T-helper 22 cell (primary cell): ENCODE measurements at places on chromosomes 16 and 17.

- DNase-seq, result no peak
These were observed 149.3 kb upstream of the KCNJ18 start for GRCh38 chr17:21542991-21543390.

DNA sequence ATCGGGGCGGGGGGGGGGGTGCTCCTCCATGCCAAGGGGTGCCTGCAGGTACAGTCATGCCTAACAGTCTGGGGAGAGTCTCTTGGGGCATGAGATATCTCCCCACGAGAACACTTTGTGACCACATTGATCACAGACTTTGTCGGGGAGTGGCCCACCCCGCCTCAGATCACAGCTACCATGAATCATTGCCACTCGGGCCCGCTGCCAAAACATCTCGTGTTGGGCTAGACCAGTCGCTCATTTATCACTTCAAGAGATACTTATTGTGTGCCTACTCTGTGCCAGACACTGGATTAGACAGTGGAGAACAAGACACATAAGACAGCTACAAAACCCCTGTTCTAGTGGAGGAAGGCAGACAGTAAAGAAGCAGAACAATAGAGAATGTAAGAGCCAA, 72.6 kb downstream of the CLEC16A start:
- DNase-seq, result no peak

GRCh38 chr17:41663451-41664171, 25.1 kb upstream of the EIF1 start:
- no peak for DNase-seq

GRCh38 chr16:24778671-24779070, 49.2 kb downstream of the TNRC6A start:
- no peak for DNase-seq

- DNase-seq, result no peak
These were observed 18.8 kb downstream of the POLR3E start for GRCh38 chr16:22315979-22316378.

GRCh38 chr16:25788637-25789036, 96.9 kb downstream of the HS3ST4 start:
- DNase-seq, result no peak

- no peak for DNase-seq
These were observed 2.6 kb downstream of the ZACN start for GRCh38 chr17:76081295-76082210.

DNA sequence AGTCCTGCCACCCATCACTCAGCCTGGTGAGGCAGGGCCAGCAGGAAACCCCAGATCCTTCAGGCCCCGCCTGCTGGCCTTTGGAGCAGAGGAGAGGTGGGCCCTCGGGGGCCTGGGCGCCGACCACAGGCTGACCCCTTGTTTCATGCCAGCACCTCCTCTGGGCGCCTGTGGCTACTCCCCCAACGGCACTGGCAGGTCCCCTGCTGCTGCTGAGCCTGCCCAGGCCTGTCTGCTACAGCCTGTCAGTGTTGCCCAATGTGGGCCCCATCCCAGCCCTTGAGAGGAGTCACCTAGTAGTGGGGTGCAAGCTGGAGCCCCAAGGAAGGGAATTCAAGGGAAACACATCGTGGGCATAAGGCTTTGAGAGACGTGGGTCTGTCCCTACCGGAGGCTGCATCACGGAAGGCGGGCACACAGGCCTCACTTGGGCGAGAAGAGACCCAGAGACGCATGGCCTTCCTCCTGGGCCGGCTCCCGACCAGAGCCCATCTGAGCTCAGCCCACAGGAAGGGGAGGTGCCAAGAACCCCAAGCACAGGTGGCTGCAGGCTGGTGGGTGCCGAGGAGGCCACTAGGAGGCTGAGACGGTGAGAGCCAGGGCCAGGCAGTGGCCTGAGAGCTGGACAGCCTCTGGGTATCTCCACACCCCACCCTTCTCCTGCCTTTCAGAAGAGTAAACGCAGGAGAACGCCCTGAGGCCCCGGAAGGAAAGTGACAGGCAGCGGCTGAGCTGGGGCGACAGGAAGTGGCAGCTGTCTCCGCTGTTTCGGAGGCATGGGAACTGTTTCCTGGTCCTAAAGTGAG, 8.0 kb upstream of the FASN start:
- peak; percentile 30 for DNase-seq

- no peak for DNase-seq
These were observed 123.6 kb downstream of the OR1D5 start for GRCh38 chr17:2939714-2940351.

DNA sequence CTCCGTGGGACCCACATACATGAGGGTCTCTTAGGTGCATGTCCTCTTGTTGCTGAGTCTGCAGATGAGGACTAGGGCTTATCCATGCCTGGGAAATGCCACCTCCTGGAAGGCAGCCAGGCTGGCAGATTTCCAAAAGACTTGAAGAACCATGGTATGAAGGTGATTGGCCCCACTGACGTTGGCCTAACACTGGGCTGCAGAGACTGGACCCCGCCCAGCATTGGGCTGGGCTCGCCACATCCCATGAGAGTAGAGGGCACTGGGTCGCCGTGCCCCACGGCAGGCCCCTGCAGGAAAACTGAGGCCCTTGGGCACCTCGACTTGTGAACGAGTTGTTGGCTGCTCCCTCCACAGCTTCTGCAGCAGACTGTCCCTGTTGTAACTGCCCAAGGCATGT, 38.2 kb upstream of the IL21R start:
- DNase-seq, result no peak

DNA sequence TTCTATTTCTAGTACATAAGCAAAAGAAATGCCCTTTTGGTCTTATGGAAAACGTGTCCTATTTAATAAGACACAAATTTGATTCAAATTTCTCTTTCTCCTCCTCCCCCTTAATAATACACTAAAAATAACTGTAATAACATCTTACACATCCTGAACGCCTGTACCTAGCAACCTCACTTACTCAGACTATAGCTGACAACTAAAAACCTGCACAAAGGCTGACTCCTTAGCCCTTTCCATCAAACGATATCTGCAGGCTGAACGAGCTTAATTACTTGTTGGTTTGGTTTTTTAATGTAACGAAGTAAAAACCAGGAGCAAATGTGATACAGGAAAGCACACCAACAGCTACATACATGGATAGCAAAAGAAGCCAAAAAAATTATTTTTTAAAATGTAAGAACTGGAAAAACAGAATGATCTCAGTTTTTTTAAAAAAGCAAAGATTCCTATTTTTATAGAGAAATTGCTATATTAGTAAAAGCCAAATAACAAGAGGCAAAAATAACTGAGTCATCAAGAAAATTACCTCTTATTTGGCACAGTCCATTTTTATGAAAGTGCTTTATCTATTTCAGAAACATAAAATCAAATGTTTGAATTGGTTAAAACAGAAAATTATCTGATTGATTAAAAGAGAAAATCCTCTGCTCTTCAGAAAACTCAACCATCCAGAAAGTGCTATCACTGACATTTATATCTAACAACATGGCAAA, 23.5 kb downstream of the ADCY9 start:
- DNase-seq, result no peak

GRCh38 chr17:71846561-71847110, 274.2 kb upstream of the SOX9 start:
- no peak for DNase-seq

GRCh38 chr17:64331931-64332493, 58.6 kb downstream of the PECAM1 start:
- no peak for DNase-seq

- no peak for DNase-seq
These were observed 54.6 kb downstream of the ABCC12 start for GRCh38 chr16:48101069-48101674.

DNA sequence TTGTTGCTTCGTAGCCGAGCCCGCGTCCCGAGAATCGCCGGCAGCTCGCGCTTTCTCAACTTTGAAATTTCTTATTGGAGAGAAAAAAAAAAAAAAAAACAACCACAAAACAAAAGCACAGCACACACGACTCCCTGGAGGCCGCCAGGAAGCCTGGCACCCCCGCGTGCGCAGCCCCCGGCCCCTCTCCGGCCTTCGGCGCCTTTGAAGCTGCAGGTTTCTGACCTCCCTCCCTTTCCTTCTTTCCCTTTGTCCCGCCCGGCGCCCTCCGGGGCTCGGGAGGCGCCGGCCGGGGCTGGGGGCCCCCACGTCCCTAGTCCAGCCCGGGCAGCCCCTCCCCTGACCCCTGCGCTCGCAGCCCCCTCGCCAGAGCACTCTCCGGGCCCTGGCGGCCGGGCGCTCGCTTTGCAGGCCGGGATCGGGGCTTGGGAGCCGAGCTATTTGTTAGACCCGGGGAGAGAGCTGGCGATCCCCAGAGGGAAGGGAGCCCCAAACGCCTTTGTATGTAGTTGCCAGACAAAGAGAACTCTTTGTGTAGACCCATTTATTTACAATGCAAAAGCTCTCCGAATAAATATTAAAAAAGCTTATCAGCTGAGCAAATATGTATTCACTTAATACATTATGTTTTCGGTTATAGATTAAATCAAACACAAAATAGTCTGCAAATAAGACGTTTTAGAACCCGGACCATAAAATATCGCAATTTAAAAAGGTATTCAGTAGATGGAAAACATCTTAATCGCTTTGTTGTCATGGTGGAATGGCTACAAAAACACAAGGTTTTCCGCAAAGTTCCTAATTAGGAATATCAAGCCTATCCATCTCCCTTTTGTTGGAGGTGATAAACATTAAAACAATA, 2.3 kb downstream of the BAHCC1 start:
- no peak for DNase-seq

DNA sequence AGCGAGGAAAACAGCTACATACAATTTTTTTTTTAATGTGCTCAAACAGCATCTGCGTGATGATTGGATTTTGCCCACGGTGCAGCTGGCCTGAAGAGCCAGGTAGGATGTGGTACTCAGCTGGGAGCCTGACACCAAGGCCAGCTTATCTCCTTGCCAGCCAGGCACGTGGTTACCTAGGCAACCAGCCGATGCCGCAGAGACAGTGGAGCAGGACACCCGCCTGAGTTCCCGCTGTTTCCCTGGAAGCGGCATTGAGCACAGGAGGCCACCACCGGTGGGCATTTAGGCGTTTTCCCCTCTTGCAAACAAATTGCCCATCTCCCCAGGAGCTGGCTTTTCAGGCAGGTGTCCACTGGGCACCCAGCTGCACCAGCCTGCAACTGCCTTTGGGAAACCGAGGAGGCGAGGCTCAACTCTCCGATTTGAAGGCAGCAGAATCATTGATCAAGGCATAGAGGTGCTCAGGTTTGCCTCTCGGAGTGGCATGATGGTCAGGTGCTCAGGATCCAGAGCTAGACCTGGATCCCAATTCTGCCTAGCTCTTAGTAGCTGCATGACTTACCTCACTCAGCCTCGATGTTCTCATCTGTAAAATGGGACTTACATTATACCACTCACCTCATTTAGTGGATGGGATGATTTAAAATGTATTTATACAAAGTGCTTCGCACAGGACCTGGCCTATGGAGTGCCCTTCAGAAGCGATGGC, 137.5 kb upstream of the PLCG2 start:
- DNase-seq, result no peak

DNA sequence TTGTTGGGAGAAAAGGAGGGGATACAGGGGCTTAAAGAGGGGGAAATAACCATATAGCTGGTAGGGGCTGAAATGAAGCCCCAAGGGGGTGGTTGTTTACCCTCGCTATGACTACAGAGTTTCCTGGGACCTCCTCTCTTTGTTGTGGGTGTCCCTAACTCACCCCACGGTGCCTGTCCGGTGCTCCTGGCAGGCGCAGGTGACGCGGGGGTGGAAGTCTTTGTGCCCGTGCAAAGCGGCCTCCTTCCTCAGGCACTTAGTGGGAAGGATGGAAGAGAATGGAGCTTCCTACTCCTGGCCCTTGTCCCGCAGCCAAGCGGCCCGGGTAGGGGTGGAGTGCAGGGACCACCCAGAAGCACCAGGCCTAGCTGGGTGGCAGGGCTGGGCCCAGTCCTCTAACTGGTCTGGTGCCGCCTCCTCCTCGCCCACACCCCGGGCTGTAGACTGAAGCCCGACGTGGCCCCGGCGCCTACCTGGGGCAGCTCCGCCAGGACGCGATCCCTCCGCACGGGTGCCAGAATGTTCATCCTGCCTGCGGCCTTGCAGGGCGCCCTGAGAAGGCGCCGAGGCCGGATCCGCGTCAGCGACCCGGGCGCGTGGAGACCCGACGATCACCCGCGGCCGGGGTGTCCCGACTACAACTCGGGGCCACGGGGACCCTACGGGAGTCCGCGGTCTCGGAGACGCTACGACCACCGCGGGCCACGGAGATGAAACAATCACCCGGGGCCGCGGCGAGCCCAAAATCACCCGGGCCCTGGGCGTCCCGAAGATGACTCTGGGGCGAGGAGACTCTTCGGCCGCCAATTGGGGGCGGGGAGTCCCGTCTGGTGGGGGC, 709 bp downstream of the RAB34 start:
- no peak for DNase-seq

- DNase-seq, result no peak
These were observed 5.2 kb downstream of the RAB40C start for GRCh38 chr16:595094-595528.

- DNase-seq, result peak; percentile 87
These were observed at the start of gene RABEP2 for GRCh38 chr16:28924762-28925385. Gene RABEP2, minus strand, starts transcription at chr16:28925238. Its CDS starts 75 bp downstream, at chr16:28925163.

- DNase-seq, result no peak
These were observed 1.9 kb downstream of the PMP22 start for GRCh38 chr17:15263206-15263579.

DNA sequence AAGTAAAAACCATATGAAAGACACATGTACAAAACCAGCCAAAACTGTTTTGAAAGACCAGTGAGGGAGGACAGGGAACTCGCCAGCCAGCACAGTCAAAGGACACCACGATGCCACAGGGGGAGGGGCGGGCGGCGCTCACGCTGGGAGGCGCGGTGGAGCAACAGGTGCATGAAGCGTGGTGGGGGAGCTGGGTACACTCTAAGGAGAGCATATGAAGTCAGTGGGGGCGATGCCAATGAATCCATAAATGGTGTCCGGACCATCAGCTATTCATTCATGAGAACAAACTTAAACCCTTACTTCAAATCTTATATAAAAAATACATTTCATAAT, 101.0 kb upstream of the DNAH17 start:
- DNase-seq, result no peak

GRCh38 chr16:86019446-86020047, 120.6 kb downstream of the IRF8 start:
- DNase-seq, result no peak

DNA sequence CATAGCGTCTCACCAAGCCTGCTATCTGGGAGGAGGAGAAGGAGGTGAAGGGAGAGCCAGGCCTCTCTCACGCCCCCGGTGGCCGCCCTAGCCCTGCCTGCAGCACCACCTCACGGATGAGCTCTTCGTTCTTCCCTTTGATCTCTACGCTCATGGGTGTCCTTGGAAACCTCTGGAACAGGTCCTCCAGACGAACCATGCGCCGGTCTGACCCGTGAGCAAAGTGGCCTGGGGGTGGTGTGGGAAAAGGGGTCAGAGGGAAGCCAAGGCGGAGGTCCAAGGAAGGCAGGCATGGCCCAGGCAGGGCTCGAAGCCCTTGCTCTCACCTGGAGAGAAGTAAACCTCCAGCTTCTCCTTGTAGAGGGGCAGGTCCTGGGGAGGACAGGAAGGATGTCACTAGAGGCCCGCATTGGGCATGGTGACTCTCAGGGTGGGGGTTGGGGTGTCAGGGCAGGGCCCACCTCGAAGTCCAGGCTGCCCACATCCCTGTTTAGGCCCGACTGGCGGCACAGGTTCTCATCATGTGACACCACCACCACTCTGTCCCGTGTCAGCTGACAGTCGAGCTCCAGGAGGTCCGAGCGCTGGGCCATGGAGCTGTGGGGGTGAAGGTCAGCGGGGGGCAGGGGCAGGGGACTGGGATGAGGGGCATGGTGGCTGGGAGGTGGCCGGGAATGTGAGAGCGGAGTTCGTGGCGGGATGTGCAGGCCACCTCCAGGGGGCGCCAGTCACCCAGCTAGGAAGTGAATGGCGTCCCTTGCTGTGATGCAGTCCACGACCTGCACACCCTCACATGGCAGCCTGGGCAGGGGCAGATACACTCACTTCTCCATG, 923 bp downstream of the GDPD3 start:
- no peak for DNase-seq
